Lower lobe of right lung (tissue), 2 donors: ENCODE measurements at places on chromosomes 16 and 17.

DNA sequence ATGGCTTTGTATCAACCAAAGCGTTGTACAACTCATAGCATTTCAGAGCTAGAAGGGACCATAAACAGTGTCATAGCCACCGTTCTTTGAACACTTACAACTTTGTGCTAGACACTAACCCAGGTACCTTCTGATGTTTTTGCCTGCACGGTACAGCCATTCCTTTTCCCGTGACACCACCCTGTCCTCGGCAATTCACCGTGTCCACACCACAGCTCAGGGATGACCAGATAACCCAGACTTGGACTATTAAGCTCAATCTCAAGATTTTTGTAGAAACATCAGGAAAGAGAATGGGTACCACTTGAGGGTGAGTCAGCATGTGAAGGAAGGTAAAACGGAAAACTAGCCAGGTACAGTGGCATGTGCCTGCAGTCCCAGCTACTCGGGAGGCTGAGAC, 9.8 kb upstream of the CBFB start:
- H3K27ac ChIP-seq, result no peak overlapping the region
- H3K4me3 ChIP-seq, result no peak overlapping the region
- peak; percentile 10 for DNase-seq
- no peaks in the 10 kb centered on the region for H3K27me3 ChIP-seq

DNA sequence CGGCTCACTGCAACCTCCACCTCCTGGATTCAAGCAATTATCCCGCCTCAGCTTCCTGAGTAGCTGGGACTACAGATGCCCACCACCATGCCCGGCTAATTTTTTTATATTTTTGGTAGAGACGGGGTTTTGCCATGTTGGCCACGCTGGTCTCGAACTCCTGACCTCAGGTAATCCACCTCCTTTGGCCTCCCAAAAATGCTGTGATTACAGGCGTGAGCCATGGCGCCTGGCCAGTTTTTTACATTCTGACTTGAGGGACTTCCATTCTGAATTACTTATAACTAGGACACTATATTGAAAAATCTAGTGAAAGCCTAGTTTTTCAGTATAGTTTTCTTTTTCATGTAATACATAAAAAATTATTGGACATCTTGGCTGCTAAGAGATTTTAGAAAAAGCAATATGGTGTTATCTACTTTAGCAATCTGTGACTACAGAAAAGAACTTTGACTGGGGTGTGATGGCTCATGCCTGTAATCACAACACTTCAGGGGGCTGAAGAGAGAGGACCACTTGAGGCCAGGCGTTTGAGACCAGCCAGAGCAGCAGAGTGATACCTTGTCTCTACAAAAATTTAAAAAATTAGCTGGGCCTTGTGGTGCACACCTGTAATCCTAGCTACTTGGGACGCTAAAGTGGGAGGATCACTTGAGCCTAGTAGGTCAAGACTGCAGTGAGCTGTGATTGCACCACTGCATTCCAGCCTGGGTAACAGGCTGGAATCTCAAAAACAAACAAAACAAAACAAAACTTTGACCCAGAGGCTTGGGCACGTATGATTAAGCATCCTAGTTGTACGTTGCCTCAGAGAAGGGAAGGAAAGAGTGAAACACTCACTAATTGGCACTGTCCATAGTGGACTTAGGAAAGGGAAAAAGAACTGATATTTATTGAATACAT, 26.8 kb upstream of the GOSR1 start:
- no peak for DNase-seq
- H3K27ac ChIP-seq, result no peak overlapping the region
- H3K27me3 ChIP-seq, result no peaks in the 10 kb centered on the region

DNA sequence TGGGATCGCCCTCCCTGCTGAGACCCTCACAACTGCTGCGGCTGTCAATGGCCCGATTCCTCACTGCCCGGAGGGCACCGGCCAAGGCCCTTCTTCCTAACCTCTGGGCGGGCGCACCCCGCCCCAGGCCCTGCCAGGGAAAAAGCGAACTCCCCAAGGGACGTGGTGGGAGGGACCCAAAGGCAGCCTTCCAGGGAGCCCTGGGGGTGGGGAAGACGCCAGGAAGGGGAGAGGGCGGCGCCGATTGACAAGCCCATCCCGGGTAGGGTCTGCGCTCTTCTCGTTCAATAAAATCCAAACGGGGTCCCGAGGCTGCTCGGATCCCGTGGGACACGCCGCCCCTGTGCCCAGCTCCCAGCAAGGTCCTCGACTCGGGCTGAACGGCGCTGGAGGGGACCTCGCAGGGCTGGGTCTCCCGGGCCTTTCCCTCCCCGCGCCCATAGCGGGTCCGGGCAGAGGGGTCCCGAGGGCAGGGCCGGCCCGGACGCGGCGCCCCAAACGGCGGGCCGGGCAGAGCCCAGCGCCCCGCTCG, 416 bp downstream of the KIFC3 start:
- H3K4me1 ChIP-seq, result peaks cover 61% of the 10 kb centered on the region
- H3K36me3 ChIP-seq, result peaks cover 13% of the 10 kb centered on the region
- H3K27ac ChIP-seq, result peak overlapping the region; percentile 91
- H3K4me3 ChIP-seq, result peak overlapping the region; percentile 71

GRCh38 chr17:550463-551180, 164.0 kb downstream of the VPS53 start:
- no peak overlapping the region for H3K4me3 ChIP-seq
- no peak overlapping the region for H3K27ac ChIP-seq
- H3K36me3 ChIP-seq, result peaks cover 25% of the 10 kb centered on the region
- no peak for DNase-seq
